Hematopoietic multipotent progenitor cell treated with erythropoietin and hydrocortisone succinate and interleukin-3 and kit ligand, for 8 days (in vitro differentiated cells): ENCODE measurements at places on chromosomes 2 and 18.

GRCh38 chr2:105143467-105144151 is 97.9 kb upstream of the GPR45 start:
- no peak for DNase-seq

DNA sequence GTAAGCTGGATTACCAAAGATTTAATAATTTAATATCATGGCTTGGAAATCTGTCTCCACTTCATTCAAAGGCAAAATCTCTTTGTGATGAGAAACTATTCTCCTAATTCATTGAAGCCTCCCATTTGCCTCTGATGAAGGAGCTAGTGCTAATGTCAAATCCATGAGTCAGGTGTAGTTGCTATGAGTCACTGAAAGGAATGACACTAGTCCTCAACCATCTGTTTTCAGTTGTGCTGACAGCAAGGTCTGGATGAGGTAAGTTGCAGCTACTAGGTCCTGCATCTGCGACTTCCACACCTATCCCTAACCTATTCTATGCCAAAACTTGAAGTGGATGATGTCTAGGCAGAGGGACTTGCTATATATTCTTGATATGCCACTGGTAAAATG is 324.0 kb upstream of the UBE2E3 start:
- DNase-seq = no peak

- DNase-seq = no peak
Observed at GRCh38 chr18:77069931-77070330, 62.7 kb downstream of the MBP start.

- DNase-seq = no peak
Observed at GRCh38 chr2:60954139-60954538, 63.4 kb upstream of the PEX13 start.

GRCh38 chr18:52140986-52141385 is 199.0 kb upstream of the DCC start:
- DNase-seq = no peak

DNA sequence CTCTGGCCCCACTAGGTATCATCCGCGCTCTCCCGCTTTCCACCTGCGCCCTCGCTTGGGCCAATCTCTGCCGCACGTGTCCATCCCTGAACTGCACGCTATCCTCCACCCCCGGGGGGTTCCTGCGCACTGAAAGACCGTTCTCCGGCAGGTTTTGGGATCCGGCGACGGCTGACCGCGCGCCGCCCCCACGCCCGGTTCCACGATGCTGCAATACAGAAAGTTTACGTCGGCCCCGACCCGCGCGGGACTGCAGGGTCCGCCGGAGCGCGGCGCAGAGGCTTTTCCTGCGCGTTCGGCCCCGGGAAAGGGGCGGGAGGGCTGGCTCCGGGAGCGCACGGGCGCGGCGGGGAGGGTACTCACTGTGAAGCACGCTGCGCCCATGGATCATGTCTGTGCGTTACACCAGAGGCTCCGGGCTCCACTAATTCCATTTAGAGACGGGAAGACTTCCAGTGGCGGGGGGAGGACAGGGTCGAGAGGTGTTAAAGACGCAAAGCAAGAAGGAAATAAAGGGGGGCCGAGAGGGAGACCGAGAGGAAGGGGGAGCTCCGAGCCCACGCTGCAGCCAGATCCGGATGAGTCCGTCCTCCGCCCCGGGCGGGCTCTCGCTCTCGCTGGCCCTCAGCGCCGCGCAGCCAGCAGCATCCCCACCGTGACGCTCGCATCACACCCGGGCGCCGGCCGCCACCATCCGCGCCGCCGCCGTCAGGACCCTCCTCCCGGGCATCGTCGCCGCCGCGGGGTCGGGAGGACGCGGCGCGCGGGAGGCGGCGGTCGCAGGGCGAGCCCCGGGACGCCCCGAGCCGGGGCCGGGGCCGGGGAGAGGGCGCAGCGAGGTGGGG is 664 bp downstream of the NETO1 start:
- no peak for DNase-seq

DNA sequence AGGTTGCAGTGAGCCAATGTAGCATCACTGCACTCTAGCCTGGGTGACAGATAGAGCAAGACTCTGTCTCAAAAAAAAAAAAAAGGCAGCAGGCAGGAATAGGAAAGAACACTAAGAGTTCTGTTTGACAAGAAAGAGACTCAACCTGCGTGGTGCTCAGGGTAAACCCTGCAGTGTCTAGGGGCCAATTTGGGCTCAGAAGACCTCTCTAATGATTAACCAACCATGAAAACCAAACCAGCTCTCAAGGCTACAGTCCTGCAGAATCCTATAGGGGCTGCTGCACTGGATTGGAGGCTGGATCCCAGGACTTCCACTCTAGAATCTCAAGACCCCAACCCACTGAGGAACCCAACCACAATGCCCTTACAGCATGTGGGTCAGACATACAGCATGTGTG is 2.4 kb downstream of the TRABD2A start:
- no peak for DNase-seq

DNA sequence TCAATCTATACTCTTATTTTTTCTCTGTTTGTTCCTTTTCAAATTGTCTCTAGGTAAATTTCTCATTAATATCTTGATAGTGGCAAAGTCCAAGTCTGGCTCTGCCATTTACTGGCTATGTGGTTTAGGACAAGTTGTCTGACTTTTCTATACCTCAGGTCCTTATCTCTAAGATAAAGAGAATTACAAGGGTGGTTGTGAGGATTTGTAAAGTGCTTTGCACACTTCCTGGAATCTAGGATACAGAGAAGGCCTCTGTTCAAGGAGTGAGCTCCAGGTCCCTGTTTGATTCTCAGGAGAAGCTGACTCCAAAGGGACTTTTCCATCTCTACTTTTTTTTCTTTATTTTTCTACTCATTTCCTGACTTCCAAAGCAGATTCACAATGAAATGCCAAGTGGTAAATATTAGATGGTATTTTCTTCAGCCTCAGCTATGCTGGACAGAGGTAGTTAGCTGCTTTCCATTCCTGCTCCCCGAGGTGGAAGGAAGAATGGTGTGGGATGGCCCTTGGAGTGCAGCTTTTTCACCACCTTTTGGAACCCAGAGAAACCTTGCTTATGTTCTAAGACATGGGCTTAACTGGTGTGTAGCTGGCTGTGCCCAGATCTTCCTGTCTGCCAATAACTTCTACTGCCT is 90.5 kb downstream of the GALNT1 start:
- DNase-seq = peak; percentile 14

GRCh38 chr18:2968606-2969005 is 44.3 kb downstream of the LPIN2 start:
- DNase-seq = no peak

- DNase-seq = peak; percentile 80
Observed at GRCh38 chr2:6896930-6897759, 19.6 kb downstream of the RSAD2 start.

- DNase-seq = no peak
Observed at GRCh38 chr2:112684415-112684775, 36.4 kb upstream of the NT5DC4 start.
